Epithelial cell of proximal tubule (primary cell): ENCODE measurements at places on chromosomes 3 and 15.

GRCh38 chr3:72694398-72694797 lies 153.8 kb downstream of the SHQ1 start:
- no peak for DNase-seq

DNA sequence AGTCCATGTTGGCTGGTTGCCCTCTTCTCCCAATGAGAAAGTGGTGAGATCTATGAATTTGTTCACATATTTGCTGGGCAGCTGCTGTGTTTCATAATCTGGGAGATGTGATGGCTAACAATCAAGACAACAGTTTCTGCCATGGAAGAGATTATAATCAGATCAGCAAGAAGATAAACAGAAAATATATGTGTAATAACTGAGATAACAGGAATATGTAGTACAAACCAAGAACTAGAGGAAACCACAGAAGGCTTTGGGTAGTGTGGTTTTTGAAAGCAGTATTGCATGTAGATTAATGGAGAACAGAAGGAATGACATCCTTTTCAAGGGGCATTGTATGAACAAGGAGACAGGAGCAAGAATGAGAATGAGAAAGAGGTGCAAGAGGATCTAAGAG lies 12.2 kb upstream of the CSTA start:
- no peak for DNase-seq

DNA sequence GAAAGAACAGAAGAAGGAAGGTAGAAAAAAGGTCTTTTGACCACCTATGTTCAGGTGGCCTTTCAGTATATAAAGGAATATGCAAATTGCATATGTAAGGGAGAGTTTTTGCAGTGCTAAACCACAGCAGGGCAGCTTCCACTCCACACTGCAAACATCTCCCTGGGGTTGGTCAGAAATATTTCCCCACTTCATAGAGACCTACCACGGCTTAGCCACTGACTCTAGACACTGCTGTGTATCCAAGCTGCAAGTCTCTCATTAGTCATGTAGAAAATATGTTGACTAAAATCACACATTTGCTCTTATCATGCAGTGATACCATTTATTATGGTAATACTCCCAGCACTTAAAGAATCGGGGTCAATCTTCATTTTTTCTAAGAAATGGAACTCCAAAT lies 214.9 kb upstream of the NR2F2 start:
- peak; percentile 32 for DNase-seq

DNA sequence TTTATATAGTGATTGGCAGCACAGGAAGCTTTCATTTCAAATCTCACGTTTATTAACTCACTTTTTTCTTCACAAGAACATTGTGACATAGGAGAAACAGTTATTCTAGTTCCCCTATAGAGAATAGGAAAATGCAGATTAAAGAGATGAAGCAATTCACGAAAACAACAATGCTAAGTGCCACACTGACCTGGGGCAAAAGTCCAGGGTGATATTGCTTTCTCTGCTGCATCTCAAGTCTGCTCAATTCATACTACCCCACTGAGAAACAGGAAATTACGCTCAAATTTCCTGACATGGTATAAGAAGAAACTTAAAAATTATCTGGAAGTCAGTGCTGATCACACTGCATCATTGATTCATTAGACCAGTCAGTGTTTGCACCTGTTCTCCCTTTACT lies 66.7 kb upstream of the SEMA6D start:
- no peak for DNase-seq

DNA sequence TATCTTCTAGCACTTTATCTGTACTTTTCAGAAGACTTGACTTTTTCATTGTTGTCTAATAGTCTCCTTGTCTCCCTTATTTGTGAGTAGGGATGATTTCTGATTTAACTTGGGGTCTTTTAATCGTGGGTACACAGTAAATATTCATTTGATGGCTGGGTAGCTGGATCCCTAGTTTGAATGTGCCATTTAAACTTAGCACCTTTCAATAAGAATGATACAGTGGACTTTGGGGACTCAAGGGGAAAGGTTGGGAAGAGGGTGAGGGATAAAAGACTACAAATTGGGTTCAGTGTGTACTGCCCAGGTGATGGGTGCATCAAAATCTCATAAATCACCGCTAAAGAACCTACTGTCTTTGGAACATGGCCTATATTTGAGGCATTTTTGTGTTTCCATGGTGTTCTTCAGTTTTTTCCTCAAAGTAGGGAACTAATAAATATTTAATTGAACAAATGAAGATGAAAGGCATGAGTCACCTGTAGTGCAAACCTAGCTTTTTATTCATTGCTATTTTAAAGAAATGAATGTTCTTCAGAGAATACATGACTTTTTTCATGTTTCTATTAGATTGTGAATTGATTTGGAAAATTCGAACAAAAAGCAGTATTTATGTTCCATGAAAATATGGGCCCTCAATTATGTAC lies 12.1 kb downstream of the FNDC3B start:
- no peak for DNase-seq

DNA sequence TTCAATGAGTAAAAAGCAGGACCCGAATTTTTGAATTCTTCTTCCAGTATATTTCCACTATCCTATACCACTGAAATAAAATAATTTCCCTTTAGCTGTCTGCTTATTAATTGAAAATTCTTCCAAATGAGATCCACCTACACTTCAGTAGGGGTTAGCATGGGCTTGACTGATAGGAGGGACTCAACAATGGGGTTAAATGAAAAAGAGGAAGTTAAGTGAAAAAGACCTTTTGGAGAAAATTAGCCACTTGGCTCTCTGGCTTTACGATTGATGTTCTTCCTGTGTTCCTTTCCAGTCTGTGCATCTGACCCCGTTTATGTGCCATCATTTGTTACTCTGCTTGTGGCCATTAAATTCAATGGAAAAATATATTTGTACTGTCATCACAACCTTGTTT lies 54.0 kb upstream of the GCNT3 start:
- no peak for DNase-seq

DNA sequence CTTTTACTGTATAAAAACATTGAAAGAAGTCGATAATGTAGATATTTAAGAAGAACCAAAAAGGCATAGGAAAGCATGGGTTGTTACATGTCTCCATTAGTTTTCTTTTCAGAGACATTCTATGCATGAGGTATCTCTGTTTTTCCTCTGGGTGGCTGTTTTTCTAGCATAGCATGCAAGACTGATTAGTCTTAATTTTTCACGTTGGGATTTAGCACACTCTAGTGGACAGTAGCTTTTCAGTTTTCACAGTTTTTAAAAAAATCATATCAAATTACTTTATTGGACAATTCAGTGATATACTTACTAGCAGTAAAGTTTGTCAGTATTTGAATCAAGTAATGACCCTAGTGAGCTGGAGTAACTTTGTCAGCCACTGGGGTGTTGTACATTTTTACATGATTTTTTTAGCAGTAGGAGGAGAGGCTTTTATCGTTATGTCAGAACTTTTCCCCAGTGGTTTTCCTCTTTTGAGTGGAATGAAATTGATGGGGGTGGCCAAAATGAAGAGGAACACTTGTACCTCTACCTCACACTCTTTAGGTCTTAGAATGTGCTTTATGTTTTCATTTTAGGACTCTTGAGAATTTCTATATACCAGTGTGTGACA lies 57.2 kb downstream of the SEC22A start:
- peak; percentile 13 for DNase-seq

DNA sequence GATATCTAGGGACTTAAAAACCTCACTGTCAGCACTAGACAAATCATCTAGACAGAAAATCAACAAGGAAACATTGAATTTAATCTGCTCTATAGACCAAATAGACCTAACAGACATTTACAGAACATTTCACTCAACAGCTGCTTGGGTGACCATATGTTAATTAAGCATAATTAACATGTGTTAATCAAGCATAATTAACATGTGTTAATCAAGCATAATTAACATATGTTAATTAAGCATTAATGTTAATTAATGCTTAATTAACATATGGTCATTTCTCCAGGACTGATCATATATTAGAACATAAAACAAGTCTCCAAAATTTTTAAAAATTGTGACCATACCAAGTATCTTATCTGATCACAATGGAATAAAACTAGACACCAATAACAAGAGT lies 137.3 kb upstream of the MME start:
- no peak for DNase-seq

GRCh38 chr3:5134499-5134898 lies 12.4 kb downstream of the ARL8B start:
- no peak for DNase-seq
